ENCODE measurements at places on chromosomes 7 and 10. TPM values are rescaled to one million over a fixed set of nuclear protein-coding genes. Genes with fewer than 3 reads are reported as not detected.

SCD gene
- 363 TPM for total RNA-seq

UTF1 gene
- not detected for total RNA-seq

PLEKHS1 gene
- not detected for total RNA-seq

STAG3 gene
- 0.36 TPM for total RNA-seq

INTS15 gene
- total RNA-seq: 24.5 TPM

NPFFR1 gene
- not detected for total RNA-seq

ITGB8 gene
- 9.3 TPM for total RNA-seq

ADCY1 gene
- total RNA-seq: 4.6 TPM

CCL26 gene
- total RNA-seq: 1.4 TPM

SMKR1 gene
- 2.0 TPM for total RNA-seq

ZNF804B gene
- total RNA-seq: 0.09 TPM

PAPOLB gene
- not detected for total RNA-seq

CRHR2 gene
- not detected for total RNA-seq

RNF32 gene
- total RNA-seq: 1.5 TPM

PIK3AP1 gene
- 2.0 TPM for total RNA-seq

ZP3 gene
- total RNA-seq: 6.4 TPM

HYAL4 gene
- not detected for total RNA-seq

TSPAN13 gene
- total RNA-seq: 119 TPM

MAGI2 gene
- 31.9 TPM for total RNA-seq

CADPS2 gene
- total RNA-seq: 45.1 TPM

PRF1 gene
- total RNA-seq: 0.79 TPM

AKR1D1 gene
- not detected for total RNA-seq

STEAP1 gene
- total RNA-seq: 11.8 TPM

SPDYE9 gene
- not detected for total RNA-seq

GRIFIN gene
- total RNA-seq: not detected

ITPRID1 gene
- not detected for total RNA-seq

AMPH gene
- not detected for total RNA-seq

MMP21 gene
- 0.11 TPM for total RNA-seq

OPN1SW gene
- not detected for total RNA-seq

CNNM1 gene
- total RNA-seq: 1.6 TPM

CALHM2 gene
- total RNA-seq: 41.7 TPM

PKD2L1 gene
- total RNA-seq: not detected

TEX47 gene
- total RNA-seq: not detected

LDB3 gene
- 0.24 TPM for total RNA-seq

C10orf120 gene
- not detected for total RNA-seq

AASS gene
- total RNA-seq: 13.1 TPM

UCMA gene
- not detected for total RNA-seq

CCNY gene
- total RNA-seq: 87.0 TPM

ARID5B gene
- 32.2 TPM for total RNA-seq

SRRM3 gene
- 34.2 TPM for total RNA-seq

TAS2R60 gene
- not detected for total RNA-seq

MACC1 gene
- 0.95 TPM for total RNA-seq

SSC4D gene
- 0.60 TPM for total RNA-seq

KAZALD1 gene
- total RNA-seq: 5.4 TPM

ATG9B gene
- 0.39 TPM for total RNA-seq

EPHA1 gene
- 0.57 TPM for total RNA-seq

RARRES2 gene
- 2,851 TPM for total RNA-seq

ITIH5 gene
- 1.9 TPM for total RNA-seq

ZNF775 gene
- 4.5 TPM for total RNA-seq

PVRIG gene
- 0.71 TPM for total RNA-seq

KLF14 gene
- total RNA-seq: 2.3 TPM

CH25H gene
- total RNA-seq: 12.3 TPM

TMEM130 gene
- not detected for total RNA-seq

AVL9 gene
- 45.9 TPM for total RNA-seq

ADAMTS14 gene
- total RNA-seq: not detected
